D341Med (cell line): ENCODE measurements at places on chromosomes 4 and X.
A peak's percentile ranks its signal among the peaks of the same experiment; 100 is the strongest.

GRCh38 chr4:91961504-91961903, 342.3 kb upstream of the GRID2 start:
- DNase-seq = no peak

- DNase-seq = no peak
Measured at GRCh38 chr4:174071595-174071994, 211.9 kb downstream of the FBXO8 start.

DNA sequence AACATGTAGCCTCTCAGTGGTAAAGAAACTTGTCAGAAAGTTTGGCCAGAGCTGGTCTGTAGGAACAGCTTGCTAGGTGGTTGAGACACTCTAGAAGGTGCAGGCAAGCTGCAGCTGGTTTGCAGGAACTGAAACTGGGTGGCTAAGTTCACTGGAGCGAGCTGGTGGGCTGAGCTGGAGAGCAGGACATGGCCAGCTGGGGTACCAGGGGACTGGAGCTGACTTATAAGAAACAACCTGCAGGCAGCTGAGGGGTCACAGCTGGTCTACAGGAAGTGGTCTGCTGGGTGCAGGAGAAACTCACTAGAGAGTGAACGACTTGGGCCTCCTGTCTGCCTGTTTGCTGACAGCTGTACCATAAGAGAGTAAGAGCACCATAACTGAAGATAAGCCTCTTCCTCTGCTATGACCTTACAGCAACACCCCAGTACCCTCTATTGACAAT, 157.1 kb upstream of the LNX1 start:
- DNase-seq = no peak

- DNase-seq = no peak
Measured at GRCh38 chr4:148649652-148650331, 207.6 kb upstream of the NR3C2 start.

DNA sequence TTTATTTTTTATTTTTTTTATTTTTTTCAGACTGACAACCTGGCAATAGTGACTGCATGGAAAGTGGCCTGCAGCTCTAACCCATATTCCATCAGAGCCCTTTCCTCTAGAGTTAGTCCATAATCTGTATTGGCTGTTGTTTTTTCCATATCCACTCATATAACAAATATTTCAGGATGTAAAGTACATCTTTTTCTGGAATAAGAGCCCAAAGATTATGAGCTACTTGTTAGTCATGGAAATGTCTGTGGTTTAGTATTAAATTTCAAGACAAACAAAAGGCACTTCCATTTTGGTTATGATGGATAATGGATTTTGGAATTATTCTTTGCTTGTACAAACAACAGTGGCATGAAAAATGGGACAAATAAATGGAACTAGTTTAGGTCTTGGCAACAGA, 296.0 kb upstream of the HS3ST1 start:
- DNase-seq = no peak

DNA sequence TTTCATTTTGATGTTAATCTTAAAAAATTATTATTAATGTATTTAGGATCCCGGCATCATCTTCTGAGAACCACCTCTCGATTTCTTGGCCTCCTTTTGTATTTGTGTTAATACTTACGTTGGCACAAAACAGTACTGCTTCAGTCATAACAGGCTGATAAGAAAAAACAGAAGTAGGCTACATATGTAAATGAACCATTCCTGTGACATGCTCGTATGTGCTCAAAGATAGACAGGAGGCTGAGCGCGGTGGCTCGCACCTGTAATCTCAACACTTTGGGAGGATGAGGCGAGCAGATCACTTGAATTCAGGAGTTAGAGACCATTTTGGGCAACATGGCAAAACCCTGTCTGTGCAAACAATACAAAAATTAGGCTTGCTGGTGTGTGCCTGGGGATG, 109.4 kb upstream of the H2AZ1 start:
- no peak for DNase-seq

- DNase-seq = no peak
Measured at GRCh38 chr4:184231573-184231972, 13.9 kb upstream of the ENPP6 start.

GRCh38 chr4:165364452-165365080, 14.2 kb upstream of the CPE start:
- no peak for DNase-seq

- no peak for DNase-seq
Measured at GRCh38 chr4:112422644-112423043, 93.3 kb downstream of the NEUROG2 start.

- DNase-seq = no peak
Measured at GRCh38 chr4:95186666-95187065, 362.1 kb downstream of the UNC5C start.

GRCh38 chr4:117514391-117515175, 429.2 kb upstream of the TRAM1L1 start:
- DNase-seq = no peak

DNA sequence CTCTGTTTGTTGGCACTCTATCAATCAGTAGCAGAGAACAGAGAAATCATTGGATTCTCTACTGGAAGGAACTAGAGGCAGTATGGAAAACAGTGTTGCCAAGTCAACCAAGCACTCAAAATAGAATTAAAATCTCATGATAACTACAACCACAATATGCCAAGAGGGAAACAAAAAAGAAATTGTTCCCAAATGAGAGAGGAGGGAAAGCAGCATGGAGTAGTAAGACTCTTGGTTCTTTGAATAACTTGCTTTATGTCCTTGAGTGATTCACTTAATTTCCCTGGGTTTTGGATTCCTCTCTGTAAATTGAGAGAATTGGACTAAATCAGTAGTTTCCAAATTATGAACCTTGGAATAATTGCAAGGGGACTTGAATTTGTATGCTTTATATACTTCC, 285.5 kb upstream of the ANKRD50 start:
- no peak for DNase-seq

- no peak for DNase-seq
Measured at GRCh38 chrX:111470681-111471403, 40.6 kb upstream of the SERTM2 start.

DNA sequence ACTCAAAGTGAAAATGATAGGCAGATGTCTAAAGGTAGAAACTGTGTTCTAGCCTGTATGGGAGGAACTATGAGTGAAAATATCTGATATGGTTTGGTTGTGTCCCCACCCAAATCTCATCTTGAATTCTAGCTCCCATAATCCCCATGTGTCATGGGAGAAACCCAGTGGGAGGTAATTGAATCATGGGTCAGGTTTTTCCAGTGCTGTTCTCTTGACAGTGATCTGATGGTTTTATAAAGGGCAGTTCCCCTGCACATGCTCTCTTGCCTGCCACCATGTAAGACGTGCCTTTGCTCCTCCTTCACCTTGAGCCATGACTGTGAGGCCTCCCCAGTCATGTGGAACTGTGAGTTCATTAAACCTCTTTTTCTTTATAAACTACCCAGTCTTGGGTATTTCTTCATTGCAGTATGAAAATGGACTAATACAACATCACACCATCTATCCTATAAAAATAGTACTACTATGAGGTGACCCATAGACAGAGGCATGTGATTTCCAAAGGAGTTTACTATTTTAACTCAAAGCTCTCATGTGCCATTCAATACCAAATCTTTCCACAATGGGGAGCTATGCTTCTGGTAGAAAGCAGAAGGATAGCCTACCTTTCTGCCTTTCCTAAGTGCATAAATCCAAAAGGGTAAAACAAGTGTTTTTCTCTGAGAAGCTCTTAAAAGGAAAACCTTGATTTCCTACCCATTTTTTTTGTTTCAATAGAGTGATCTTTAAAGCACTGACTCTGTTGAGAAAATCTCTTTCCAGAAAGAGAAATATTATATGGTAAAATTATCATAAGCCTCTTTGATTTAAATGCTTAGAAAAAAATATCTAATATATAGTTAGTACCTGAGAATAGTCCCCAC, 38.8 kb downstream of the SEC31A start:
- DNase-seq = peak; percentile 30

- DNase-seq = no peak
Measured at GRCh38 chr4:139554642-139554892, 1.5 kb downstream of the SETD7 start.

DNA sequence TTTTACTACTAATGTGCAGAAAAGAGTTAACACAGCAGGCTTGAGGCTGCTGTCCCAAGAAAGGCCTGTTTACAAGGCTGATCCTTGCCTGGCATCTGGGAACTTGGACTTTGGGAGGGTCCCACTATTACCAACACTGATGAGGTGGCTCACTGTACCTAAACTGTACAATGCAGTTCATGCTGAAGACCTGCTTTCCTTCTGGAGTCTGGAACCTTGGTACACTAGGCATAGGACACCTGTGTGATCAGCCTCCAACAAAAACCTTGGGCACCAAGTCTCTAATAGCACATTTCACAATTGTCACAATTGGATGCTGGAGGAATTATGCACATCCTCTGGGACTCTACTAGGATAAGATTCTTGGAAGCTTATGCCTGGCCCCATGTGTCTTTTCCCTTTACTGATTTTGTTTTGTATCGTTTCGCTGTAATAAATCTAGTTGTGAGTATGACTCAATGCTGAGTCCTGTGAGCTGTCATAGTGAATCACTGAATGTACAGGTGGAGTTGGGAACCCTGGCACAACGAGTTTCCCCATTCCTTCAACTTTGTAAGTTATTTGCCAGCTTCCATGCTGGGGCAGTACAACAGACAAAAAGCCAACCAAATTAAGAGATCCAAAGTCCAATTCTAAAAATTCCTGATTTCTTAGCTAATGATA, 45.9 kb downstream of the TEC start:
- no peak for DNase-seq

- DNase-seq = no peak
Measured at GRCh38 chrX:17829566-17829965, 31.5 kb downstream of the RAI2 start.

GRCh38 chrX:129833153-129833990, 10.3 kb downstream of the ZDHHC9 start:
- DNase-seq = peak; percentile 30

DNA sequence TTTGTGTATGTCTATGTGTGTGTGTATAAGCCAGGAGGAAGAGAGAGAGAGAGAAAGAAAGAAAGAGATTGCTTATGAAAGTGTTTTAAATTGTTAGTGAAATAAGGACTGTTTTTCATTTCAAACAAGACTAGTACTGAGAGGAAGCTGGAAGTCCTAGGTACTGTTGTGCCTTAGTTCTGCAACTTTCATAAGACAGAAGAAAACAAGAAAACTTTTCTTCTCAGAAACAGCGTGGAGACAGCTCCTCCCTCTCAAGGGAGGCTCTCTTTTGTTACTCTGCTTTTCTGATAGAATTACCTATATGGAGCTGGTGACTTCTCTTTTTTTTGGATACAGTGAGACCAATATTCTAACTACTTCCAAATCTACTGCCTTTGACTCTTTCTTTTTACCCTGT, 62.5 kb downstream of the BANK1 start:
- DNase-seq = no peak

DNA sequence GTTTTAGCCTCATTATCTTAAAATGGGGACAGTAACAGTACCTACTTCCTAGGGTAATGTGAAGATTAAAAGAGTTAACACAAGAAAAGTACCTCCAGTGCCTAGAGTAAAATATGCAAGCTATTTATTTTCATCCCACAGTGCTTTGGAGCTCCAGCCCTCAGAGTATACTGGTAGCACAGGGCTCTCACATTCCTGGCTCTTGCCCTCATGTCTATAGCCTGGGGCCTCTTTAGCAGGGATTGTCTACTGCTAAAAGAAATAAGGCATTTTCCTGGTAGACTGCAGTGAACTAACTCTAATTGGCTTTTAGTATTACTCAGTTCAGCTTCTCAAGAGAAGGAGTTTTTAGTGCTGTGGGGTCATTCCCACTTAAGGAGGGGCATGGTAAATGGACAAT, 60.8 kb downstream of the RRAGB start:
- DNase-seq = no peak

GRCh38 chr4:178173771-178174170, 731.5 kb upstream of the AGA start:
- DNase-seq = no peak

DNA sequence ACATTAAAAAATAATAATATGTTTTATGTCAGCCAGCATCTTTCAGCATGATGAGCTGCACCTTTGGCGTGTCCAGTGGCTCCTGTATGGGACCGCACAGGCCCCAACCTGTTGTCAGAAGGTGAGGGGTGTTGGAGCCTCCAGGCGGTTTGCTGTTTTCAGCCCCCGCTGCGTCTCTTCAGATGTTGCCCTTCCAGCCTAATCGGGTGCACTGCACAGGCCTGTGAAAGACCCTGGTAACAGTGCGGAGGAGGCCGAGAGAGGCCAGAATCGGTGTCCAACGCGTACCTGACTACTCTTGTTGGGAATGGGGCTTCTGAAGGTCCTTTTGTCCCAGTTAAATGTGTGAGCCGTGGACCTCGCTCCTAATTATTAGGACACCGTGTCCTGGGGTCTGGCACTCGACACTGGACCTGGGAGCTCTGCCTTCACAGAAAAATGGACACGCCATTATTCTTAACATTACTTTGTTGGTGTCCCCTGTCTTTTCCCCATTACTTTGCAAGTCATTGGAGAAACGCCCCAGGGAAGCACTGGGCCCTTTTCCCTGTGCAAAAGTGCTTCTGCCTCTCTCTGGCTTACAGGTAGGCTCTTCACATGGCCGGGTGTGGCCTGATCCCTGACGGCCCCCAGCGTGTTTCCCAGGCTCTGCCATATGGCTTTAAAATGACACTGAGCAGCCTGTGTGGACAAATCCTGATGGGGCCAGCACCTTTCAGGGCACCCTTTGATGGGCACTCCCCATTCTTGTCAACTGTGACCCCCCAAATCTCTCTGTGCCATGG, 51.2 kb downstream of the TBC1D14 start:
- no peak for DNase-seq

GRCh38 chrX:1444561-1445500, 7.9 kb downstream of the ASMTL start:
- no peak for DNase-seq

DNA sequence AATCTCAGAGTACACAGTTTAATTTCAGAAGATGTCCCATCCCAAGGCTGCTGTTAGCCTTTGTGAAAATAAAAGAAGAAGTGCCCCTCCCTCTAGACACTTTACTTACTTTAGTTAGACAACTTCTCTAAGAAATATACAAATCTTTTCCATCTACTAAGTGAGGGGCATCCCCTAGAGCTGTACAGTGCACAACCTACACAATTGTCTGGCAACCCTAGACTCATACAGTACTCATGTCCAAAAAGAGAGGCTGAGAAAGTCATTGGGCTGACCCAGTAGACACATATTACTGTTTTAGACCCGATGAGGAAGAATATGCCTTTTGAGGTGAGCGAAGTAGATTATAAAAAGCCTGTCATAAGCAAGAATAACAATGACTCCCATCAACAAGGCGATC, 297.6 kb downstream of the IDS start:
- DNase-seq = no peak

- no peak for DNase-seq
Measured at GRCh38 chr4:152807294-152807829, 27.6 kb downstream of the ARFIP1 start.

- DNase-seq = no peak
Measured at GRCh38 chr4:123524958-123525628, 128.5 kb downstream of the SPRY1 start.
